ENCODE measurements at places on chromosomes 7 and 10.

- no peak for DNase-seq
These were observed 98.0 kb upstream of the LYZL2 start for GRCh38 chr10:30727524-30727923.

GRCh38 chr7:51706851-51707250 lies 390.2 kb upstream of the COBL start:
- no peak for DNase-seq

GRCh38 chr7:92766461-92767003 lies 69.8 kb downstream of the CDK6 start:
- DNase-seq: no peak

DNA sequence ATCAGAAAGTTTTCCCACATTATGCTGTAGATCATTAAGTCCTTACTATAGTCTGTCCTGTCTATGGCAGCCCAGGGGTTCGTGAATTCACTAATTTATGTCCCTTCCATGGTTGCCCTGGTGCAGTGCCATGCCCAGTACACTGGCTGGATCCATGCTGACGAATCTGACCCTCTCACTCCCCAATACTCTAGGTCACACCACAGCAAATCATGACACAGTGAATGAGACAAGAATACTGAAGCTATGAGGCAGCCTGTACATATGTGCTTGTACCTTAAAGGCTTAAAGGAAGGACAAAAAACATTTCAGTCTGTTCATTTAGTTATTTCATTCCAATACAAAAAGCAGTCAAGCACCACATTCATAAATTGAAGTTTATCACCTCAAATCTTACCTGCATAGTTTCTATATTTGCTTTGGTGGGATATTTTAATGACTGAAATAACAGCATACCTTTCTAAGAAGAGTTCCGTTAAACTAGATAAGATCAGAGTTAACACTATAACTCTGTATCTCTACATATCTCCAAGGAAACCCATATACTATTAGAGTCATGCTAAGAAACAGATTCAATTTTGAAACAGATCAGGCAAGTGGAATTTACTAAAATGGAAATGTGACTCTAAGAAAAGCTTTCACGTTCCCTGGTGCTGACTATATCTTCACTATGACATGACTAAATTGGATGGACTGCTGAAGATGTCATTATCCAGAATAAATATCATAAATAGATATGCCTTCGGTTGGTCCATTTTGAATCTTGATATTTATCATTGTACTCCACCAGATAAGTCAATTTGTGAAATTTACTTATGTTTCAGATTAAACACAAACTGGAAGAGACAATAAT lies 36.7 kb downstream of the OSBPL3 start:
- no peak for DNase-seq

- no peak for DNase-seq
These were observed 40.8 kb upstream of the SLC35B4 start for GRCh38 chr7:134357486-134357885.

GRCh38 chr10:35940141-35941041 lies 298.3 kb upstream of the FZD8 start:
- DNase-seq: peak; percentile 39

GRCh38 chr10:114632869-114633715 lies 25.0 kb downstream of the ABLIM1 start:
- no peak for DNase-seq

- DNase-seq: no peak
These were observed 61.2 kb upstream of the TMEM72 start for GRCh38 chr10:44849936-44850335.

GRCh38 chr10:69963835-69964710 lies 88.6 kb upstream of the MACROH2A2 start:
- DNase-seq: no peak

DNA sequence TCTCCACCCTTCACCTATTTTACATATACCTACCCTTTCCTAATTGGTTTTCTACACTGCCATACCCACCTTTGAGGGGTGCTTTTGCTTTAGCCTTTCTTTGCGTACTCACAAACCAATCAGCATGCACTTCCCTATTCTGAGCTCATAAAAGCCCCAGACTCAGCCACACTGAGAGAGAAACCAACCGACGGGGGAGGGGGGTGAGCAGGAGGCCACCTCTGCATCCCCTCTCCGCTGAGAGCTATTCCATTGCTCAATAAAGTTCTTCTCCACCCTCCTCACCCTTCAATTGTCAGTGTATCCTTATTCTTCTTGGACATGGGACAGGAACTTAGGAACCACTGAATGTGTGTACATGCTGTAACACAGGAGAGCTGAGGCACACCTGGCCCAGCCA lies 9.0 kb upstream of the FKBP9 start:
- DNase-seq: no peak

DNA sequence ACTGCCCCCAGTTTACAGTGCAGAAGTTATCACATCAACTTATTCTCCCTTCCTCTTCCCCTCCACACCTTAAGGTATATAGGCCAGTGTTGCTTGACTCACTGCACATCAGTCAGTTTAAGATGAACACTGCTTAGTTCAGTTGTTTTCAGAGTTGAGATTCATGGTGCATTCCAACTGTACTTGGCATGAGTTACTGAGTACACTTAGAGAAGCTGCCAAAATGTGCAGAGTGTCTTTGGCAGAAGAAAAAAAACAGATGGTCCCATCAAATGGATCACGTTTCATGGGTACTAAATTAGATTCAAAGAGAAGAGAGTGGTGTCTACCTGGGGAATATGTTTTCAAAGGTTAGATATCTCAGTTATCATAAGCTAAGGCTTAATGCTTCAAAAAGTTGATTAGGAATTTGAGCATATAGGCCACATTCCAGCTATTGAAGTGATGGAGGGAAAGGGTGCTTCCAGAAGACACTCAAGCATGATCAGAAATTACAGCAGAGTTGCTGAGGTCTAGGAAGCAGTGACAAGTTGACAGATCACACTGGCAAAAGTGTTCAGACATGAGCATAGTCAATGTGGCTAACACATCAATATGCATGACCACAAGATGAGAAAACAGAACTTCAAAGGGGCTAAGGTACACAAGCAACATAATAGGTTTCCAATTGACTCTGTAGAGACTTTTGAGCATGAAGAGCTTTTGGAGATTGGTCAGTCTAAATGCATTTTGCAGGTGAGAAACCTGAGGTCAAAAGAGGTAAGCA lies 579.2 kb upstream of the CELF2 start:
- DNase-seq: no peak

- DNase-seq: no peak
These were observed 52.5 kb downstream of the PRKAG2 start for GRCh38 chr7:151824373-151824933.

Data from NCI-H2107 (cell line).